ENCODE measurements at places on chromosomes 3 and 15.

DNA sequence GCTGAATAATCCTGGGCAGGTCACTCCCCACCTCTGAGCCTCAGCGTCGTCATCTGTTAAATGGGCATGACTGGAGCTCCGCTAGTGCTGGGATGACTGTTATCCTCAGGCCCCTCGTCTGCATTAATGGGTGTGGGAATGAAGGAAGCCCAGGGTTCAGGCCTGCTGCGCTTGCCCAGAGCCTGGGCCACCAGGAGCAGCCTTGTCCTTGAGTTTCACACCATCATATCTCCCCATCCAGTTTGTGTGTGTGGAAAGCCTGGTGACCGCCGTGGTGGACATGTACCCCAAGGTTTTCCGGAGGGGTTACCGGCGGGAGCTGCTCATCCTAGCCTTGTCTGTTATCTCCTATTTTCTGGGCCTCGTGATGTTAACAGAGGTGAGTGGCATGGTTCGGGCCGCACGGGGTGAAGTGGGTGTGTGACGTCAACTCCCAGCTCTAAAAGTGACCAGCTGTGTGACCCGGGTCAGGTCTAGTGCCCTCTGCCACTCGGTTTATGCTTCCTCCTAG, 63.5 kb upstream of the SLC6A1 start:
- DNase-seq = no peak

GRCh38 chr3:188578576-188579363, 424.8 kb downstream of the LPP start:
- no peak for DNase-seq

GRCh38 chr3:156109989-156110388, 10.4 kb upstream of the KCNAB1 start:
- no peak for DNase-seq

GRCh38 chr15:48653216-48653615, 7.7 kb upstream of the FBN1 start:
- no peak for DNase-seq

DNA sequence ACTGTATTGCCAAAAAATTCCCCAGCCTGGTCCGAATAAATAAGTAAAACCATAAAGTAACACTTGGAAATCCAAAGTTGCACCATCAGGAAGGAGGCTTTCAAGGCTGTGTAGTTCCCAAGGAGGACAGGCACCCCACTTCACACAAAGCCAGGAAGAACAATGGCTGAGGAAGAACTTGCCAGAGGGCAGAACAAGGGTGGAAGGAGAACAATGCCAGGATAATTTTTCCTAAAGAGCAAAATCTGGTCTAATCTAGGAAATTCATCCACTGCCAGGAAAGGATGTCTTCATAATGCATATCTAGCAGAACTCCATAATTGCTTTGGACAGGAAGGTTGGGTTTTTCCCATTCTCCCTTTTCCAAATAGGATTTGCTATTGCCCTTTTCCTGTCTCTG, 15.7 kb upstream of the ARID3B start:
- no peak for DNase-seq

- no peak for DNase-seq
Measured at GRCh38 chr3:47016934-47017435, 37.5 kb downstream of the NBEAL2 start.

DNA sequence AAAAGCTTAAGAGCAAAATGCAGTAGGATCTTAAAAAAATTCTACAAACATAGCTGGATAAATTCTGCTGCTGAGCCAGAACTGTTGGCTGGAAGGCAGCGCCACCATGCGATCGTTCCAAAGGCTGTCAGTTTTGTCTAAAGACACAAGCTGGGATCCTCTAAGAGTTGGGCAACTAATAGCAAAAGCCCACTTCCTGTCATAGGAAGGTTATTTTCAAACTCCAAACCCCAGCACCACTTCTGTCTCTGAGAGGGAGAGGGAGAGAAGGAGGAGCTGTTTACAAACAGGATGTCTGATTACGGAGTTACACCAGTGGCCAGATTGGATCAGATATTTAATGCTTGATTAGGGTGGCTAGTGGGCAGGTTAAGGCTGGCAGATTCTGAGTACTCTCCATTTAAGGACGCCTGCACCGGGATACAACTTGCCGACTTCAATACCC, 44.0 kb downstream of the EIF4E3 start:
- DNase-seq = peak; percentile 56

- no peak for DNase-seq
Measured at GRCh38 chr15:71252740-71253047, 137.4 kb downstream of the THSD4 start.

GRCh38 chr3:157092230-157092629, 67.7 kb downstream of the CCNL1 start:
- no peak for DNase-seq

DNA sequence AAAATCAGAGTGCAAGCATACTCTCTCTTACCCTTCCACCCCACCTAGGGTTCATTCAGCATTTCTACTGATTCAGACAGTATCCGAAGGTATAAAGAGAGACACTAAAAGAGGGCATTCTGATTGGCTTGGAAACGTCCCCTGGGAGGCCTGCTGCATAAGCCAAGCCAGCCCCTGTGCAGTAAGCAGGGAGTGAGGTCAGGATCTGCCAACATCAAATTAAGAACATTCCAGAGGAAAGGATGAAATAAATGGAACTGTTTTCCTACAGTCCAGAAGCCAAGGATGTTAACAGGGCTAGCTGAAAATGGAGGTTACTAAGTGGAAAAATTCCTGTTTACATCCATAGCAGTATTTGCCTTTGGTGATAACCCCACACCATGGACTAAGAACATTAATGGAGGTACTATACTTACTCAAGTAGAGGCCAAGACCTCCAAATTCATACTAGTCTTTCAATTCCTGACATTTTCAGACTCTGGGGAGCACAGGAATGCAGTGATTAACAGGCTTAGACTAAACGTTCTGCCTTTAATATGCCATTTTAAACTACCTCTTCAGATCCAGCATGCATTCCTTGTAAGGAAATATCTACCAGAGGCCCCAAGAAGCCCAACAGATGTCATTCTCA, 34.5 kb downstream of the NPTN start:
- DNase-seq = no peak

- DNase-seq = no peak
Measured at GRCh38 chr3:3125977-3126376, 763 bp upstream of the TRNT1 start.

GRCh38 chr3:142353571-142353970, 94.3 kb downstream of the XRN1 start:
- DNase-seq = no peak

DNA sequence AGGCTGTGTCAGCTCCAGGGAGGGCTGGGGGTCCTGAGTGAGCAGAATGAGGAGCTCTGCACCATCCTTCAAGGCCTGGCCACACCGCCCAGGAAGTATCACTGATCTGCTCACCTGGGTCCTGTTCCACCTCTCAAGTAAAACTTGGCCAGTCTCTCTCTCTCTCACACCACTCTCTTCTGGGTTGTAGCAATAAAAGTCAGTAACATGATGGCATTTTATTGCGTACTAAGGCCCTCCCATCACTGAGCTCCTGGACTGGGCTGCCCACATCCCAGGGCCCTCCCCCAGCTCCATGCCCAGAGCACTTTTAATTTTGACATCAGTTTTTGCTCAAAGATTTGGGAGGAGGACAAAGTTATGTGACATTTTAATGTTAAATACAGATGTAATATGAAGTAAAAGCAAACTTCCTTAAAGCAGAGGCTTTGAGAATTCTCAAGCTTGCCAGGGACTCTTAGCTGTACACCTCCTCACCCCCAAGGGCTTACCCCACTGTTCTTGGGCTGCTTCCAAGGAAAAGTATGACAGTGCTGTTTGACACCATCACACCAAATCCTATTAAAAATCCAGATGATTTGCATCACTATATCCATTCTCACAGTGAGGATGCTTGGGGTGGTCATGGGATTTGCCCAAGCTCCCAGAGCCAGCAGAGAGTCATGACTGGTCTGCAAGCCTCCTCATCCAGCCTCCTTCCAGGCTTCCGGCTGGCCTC, 105.1 kb upstream of the SLCO2A1 start:
- no peak for DNase-seq

GRCh38 chr3:127674101-127674721, 1.5 kb downstream of the ABTB1 start:
- DNase-seq = no peak

GRCh38 chr3:14451844-14452739, 49.7 kb downstream of the SLC6A6 start:
- no peak for DNase-seq

DNA sequence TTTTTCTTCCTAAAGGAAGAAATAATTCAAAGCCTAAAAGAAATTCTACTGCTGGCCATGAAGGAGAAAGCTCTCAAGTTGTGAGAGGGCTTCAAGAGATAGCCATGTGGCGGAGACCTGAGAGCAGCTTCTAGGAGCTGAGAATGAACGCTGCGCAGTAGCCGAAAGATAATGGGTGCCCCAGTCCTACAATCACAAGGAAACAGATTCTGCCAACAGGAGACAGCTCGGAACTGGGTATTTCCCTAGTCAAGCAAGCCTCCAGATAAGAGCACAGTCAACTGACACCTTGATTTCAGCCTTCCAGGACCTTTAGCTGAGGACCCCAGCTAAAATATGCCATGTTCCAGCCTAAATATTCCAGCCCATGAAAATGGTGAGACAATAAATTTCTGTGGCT, 824.1 kb downstream of the FHIT start:
- DNase-seq = no peak

- DNase-seq = peak; percentile 35
Measured at GRCh38 chr3:71022551-71023335, 560.8 kb downstream of the FOXP1 start.

GRCh38 chr3:41216993-41217392, 17.7 kb downstream of the CTNNB1 start:
- DNase-seq = no peak

GRCh38 chr15:90869601-90870353, 1.4 kb downstream of the FURIN start:
- no peak for DNase-seq

All from WERI-Rb-1 (cell line).